Stimulated activated CD8-positive, alpha-beta memory T cell treated with anti-CD3 and anti-CD28 coated beads, Interleukin-2, amount 100 ng/mL, for 1 hour (primary cell): ENCODE measurements at places on chromosomes 7 and 10.

GRCh38 chr10:45649296-45649695 is 23.3 kb downstream of the ZFAND4 start:
- DNase-seq: no peak

- no peak for DNase-seq
These were observed 52.6 kb downstream of the CAV1 start for GRCh38 chr7:116577320-116577871.

DNA sequence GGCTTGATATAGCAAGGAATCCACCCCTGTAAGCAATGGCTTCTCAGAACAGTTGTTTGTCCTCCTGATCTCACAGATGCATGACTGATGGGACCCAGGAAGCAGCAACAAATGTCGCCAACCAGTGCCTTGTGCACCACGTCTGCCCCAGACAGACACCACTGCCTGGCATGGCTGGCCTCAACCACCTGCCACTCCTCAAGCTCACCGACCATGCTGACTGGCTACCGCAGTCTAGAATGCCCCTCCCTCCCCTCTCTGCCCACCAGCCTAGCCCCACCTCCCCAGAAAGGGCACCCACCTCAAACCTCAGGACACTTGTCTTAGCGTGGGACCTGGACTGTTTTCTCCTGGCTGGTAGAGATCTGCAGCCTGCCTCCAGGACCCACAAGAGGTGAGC is 24.0 kb downstream of the LRRC20 start:
- no peak for DNase-seq

GRCh38 chr7:127393368-127394058 is 1.0 kb upstream of the ZNF800 start:
- no peak for DNase-seq

GRCh38 chr10:55500931-55501559 is 700.0 kb upstream of the PCDH15 start:
- no peak for DNase-seq

DNA sequence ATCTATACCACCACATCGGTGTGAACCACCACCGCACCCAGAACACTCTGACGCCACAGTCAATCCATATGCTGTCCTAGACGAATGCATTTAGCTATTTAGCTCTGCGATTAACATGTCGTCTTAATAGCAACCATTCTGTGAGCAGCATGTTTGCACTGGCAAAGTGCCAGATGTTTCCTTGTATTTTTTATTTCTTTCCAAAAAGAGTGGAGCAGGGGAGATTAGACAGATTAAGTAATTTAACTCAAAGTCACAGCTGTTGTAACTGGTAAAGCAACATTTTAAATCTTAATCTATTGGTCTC is 57.0 kb upstream of the ARL4A start:
- DNase-seq: no peak

GRCh38 chr7:138885383-138886147 is 87.6 kb upstream of the ATP6V0A4 start:
- DNase-seq: no peak

- DNase-seq: no peak
These were observed 2.3 kb downstream of the ABCB1 start for GRCh38 chr7:87598234-87599009.

GRCh38 chr7:7956531-7957128 is 12.0 kb upstream of the GLCCI1 start:
- no peak for DNase-seq

- DNase-seq: no peak
These were observed 30.3 kb upstream of the SLC39A12 start for GRCh38 chr10:17921378-17921777.

DNA sequence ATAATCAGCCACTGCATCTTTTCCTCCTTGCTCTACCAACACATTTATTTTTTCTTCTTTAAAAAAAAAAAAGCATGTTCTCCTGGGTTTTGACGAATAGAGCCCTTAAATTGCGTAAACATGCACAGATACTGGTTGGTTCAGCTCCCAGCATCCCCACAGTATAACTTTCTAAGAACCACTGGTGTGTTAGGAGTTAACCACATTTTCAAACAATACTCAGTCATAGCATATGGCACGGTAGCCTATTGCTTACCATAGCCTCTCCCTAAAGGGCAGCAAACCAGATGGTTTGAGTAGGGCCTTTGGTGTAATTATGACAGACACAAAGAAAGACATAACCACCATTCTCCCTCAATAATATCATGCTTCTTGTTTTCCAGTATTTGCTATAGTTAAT is 145.0 kb downstream of the LRRC4 start:
- DNase-seq: no peak

GRCh38 chr10:22372917-22373316 is 27.6 kb downstream of the SPAG6 start:
- no peak for DNase-seq

GRCh38 chr7:154627646-154628290 is 375.2 kb downstream of the PAXIP1 start:
- DNase-seq: no peak

DNA sequence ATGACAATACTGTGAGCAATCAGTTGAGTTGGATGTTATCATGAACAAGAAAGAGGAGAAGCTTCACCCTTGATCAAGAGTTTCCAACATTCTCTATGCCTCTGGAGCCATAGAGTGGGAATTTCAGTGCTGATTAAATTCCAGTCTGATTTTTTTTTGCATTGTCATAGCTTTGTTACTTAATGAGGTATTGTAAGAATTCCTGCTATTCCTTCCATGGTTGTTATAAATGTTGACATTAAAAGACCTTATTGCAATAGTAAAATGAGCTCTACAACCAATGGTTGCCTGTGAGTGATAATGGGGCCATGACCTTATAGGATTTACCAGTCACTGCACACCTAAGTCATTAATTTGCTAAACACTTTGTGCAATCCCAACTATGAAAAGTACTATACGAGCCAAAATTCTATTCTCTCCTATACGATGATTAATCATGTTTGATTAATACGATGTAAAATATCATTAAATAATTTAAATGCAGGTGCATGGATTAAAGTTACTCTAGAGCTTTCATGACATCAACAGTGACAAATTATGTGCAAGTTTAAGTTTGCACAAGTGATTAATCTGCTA is 353.2 kb upstream of the KLF6 start:
- no peak for DNase-seq

GRCh38 chr7:117588352-117588794 is 108.5 kb downstream of the CFTR start:
- no peak for DNase-seq

DNA sequence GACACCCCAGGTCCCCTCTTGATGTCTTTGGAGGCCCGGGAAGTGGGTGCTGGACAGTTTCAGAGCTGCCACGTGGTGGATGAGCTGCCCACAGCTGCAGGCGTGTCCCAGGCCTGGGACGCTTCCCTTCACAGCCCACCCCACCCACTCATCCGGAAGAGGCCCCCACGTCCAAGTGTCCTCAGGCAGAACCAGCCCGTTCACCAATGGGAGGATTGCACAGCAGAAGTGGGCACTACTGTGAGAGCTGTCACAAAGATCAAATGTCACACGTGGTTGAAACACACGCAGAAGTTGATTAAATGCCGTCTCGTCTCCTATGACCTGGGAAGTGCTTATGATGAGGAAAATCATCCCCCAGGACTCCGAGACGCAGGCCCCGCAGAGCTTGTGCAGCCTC is 52.9 kb downstream of the STK32C start:
- no peak for DNase-seq

GRCh38 chr7:134533288-134533771 is 6.0 kb downstream of the AKR1B10 start:
- no peak for DNase-seq

DNA sequence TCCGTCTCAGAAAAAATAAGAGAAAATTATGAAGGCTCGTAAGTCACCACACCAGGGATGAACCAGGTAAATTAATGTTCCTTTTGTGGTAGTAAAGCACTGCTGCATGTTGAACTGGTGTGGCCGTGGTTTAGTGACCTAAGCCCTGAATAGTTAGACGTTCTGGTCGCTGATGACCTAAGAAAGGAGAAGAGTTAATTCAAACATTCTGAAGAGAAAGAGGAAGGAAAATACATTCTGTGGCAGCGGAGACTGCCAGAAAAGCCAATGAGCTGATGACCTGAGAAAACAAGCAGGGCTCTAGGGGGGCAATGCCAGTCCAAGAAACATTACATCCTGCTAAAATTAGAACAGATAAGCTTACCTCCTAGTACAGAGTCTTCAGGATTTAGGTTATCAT is 17.5 kb downstream of the DNAJC9 start:
- DNase-seq: no peak

GRCh38 chr7:117375380-117375779 is 51.9 kb downstream of the ASZ1 start:
- DNase-seq: no peak

GRCh38 chr10:436013-436697 is 253.3 kb downstream of the DIP2C start:
- DNase-seq: no peak

GRCh38 chr10:78540355-78541076 is 506.9 kb downstream of the RPS24 start:
- DNase-seq: no peak

- no peak for DNase-seq
These were observed 105.0 kb downstream of the ADAM12 start for GRCh38 chr10:126283307-126283706.

DNA sequence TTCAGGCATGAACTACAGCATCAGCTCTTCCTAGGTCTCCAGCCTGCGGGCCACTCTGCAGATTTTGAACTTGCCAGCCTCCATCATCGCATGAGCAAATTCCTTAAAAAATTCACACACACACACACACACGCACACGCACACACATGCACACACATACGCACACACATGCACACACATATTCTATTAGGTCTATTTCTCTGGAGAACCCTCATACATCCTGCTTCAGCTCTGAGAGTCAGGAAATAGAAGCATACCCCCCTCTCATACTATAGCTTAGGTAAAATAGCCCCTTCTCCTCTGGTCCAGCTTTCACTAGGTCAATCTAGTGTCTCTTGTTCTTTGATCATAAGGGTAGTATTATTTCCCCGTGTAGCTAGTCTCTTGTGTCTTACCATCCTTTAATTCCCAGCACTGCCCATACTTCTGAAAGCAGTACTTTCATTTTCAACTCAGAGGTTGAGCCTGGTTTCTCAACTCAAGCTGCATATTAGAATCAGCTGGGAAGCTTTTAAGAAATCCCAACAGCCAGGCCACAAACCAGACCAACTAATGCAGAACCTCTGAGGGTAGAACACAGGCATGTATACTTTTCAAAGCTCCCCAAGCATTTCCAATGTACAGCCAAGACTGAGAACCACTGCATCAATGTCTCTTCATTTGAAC is 30.9 kb upstream of the ITGB8 start:
- no peak for DNase-seq
